Activated T-cell treated with anti-CD3 and anti-CD28 coated beads, Interleukin-2, amount 50 U/mL, for 24 hours (primary cell): ENCODE measurements at places on chromosomes 6 and 20.

GRCh38 chr6:4928426-4928825 lies 75.4 kb downstream of the RPP40 start:
- no peak for DNase-seq

GRCh38 chr20:3192226-3193015 lies 12.1 kb downstream of the DDRGK1 start:
- no peak for DNase-seq

DNA sequence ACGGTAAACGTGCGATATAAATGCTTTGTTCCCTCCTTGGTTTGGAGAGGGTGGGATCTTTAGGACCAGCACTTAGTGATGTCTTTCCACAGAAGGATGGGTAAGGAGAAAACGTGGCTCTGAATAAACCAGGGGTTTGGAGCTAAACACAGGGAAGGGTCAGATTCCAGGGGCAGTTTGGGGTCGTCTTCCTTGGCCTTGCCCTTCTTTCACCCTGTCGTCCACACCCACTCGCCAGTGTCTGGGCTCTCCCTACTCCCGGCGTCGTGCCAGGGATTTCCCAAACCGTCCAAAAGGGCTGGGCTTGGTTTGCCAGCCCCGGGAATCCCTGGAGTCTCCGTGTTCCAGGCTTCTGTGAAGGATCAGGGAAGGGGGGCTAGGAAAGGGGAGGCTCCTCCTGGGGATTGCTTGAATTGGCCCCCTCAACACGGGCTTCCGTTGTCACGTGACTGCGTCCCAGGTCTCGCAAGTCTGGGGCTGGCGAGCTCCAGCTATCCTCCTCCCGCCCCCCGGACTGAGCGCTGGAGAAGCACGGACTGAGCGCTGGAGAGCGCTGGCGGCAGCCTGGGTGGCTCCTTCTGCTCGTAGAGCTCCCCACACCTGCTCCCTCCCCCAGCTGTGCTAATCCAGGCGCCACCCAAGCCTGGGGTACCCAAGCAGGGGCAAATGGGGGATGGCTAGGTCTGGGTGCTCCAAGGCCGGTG lies 9.4 kb upstream of the ARMC12 start:
- no peak for DNase-seq

GRCh38 chr6:149864578-149865535 lies 698 bp upstream of the LRP11 start:
- DNase-seq, result no peak
